ENCODE measurements at places on chromosomes 12 and 14.

GRCh38 chr12:63922474-63922873 is 78.0 kb downstream of the SRGAP1 start:
- no peak for DNase-seq
- H3K4me3 ChIP-seq, result no peak overlapping the region
- no peaks in the 10 kb centered on the region for H3K27me3 ChIP-seq
- H3K4me1 ChIP-seq, result peaks cover 5% of the 10 kb centered on the region
- H3K27ac ChIP-seq, result no peak overlapping the region
- H3K36me3 ChIP-seq, result no peaks in the 10 kb centered on the region

DNA sequence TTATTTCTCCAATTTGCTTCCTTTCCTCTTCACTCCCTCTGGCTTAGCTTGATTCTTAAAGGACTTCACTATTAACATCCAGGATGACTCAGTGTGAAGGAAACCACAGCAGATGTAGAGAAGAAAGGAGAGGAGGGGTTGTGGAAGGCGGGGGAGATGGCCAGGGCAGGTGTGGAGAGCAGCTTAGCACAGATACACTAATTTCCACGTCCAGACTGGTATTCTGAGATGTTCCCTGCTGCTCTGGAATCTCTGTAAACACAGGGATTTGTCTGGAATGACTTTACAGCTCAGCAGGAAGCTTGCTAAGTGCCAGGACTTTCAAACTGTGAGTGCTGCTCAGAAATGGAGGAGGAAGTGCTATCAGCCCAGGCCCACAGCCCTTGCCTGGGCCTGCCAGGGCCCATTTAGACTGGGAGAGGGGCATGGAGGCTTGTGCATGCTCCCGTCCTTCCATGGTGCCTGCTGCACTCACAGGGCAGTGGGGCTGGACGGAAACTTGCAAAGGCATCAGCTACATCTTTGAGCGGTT is 202.5 kb upstream of the DDHD1 start:
- peak overlapping the region; percentile 90 for H3K27ac ChIP-seq
- DNase-seq, result peak; percentile 88
- no peaks in the 10 kb centered on the region for H3K27me3 ChIP-seq
- no peaks in the 10 kb centered on the region for H3K36me3 ChIP-seq
- no peak overlapping the region for H3K4me3 ChIP-seq
- H3K4me1 ChIP-seq, result peaks cover 19% of the 10 kb centered on the region

- no peak for DNase-seq
- H3K4me3 ChIP-seq, result no peak overlapping the region
- H3K36me3 ChIP-seq, result no peaks in the 10 kb centered on the region
- no peak overlapping the region for H3K27ac ChIP-seq
Observed at GRCh38 chr12:64821116-64821630, 3.3 kb upstream of the TBC1D30 start.

GRCh38 chr12:14272956-14273912 is 92.2 kb upstream of the ATF7IP start:
- H3K36me3 ChIP-seq, result no peaks in the 10 kb centered on the region
- DNase-seq, result no peak
- H3K4me1 ChIP-seq, result no peaks in the 10 kb centered on the region
- no peaks in the 10 kb centered on the region for H3K27me3 ChIP-seq

DNA sequence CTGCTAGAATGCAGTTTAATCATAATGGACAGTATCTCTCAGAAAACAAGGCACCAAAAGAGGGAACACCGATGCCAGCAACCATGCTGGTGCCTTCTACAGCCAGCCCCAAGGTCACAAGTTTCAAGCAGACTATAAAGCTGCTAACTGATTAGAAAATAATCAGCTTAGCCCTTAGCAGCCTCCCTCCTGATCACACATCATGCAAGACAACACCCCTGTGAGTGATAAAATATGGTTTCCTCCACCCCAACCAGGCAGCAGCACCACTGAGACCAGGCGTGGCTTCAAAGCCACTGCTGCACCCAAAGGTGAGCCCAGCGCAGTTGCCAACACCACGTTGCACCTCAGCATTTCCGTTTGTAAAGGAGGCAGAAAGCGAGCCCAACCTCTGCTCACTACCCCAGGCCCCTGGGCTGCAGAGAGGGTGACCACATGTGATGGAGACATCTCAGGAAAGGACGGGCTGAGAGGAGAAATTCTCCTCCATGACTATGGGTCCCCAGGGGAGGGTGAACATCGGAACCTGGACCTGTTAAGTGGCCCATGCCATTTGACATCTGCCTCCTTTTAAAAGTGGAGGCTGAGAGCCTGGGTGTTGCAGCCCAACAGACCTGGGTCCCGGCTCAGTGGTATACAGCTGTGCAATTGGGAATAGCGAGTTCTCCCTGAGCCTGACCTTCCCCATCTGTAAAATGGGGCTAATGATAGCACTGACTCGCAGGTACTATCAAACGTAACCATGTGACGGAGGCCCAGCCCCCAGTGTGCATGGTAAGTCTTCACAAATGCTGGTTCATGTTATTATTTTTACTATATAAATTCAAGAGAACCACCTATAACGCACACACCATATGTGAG is 11.5 kb downstream of the ZFP36L1 start:
- no peaks in the 10 kb centered on the region for H3K4me1 ChIP-seq
- H3K36me3 ChIP-seq, result no peaks in the 10 kb centered on the region
- no peak overlapping the region for H3K27ac ChIP-seq
- no peak for DNase-seq
- H3K4me3 ChIP-seq, result no peak overlapping the region

DNA sequence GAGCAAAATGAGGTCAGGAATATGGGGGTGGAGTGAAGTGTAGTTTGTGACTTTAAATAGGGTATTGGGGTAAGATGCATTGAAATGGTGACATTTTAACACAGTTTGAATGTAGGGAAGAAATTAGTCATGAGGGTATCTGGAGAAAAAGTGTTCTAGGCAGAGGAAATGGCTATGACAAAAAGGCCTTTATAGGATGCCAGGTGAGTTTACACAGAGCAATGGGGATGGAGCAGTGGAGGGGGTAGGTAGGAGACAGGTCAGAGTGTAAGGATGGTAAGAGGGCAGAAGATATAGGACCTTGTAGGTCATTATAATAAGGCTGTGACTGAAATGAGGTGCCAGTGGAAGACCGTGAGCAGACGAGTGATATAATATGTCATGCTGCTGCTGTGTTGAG is 30.4 kb downstream of the HEATR5A start:
- DNase-seq, result no peak
- H3K36me3 ChIP-seq, result peaks cover 6% of the 10 kb centered on the region
- no peak overlapping the region for H3K27ac ChIP-seq
- H3K4me1 ChIP-seq, result no peaks in the 10 kb centered on the region
- no peaks in the 10 kb centered on the region for H3K27me3 ChIP-seq

DNA sequence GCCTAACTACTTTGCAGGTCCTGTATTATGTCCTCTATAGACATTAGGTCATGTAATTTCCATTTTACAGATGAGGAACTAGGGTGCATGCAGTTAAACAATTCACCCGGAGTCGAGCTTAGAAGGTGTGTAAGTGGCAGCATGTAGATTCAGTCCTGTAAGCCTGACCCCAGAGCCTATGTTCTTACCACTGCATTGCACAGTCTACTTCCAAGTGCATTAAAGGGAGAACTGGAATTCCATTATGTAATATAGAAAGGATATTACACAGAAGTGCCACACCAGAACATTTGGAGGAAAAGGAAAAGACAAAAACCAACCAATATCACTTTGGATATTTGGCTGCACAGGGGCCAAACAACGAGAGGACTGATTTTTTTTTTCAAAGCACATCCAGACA is 1.2 kb downstream of the GLT8D2 start:
- no peak for DNase-seq
- no peak overlapping the region for H3K27ac ChIP-seq
- H3K4me1 ChIP-seq, result peaks cover 13% of the 10 kb centered on the region

- H3K4me1 ChIP-seq, result peaks cover 12% of the 10 kb centered on the region
- H3K36me3 ChIP-seq, result no peaks in the 10 kb centered on the region
- H3K27ac ChIP-seq, result peak overlapping the region; percentile 21
- no peaks in the 10 kb centered on the region for H3K27me3 ChIP-seq
- DNase-seq, result peak; percentile 53
- H3K4me3 ChIP-seq, result no peak overlapping the region
Observed at GRCh38 chr12:7937833-7938506, 2.0 kb upstream of the SLC2A3 start.
